Midbrain (tissue), 1 donor: ENCODE measurements at places on chromosomes 11 and 22.

GRCh38 chr22:37218771-37219411, 6.6 kb upstream of the SSTR3 start:
- DNase-seq: no peak

- no peak for DNase-seq
Observed at GRCh38 chr11:112320668-112321067, 60.0 kb upstream of the PLET1 start.

GRCh38 chr11:36672815-36673450, 74.9 kb upstream of the RAG2 start:
- DNase-seq: peak; percentile 55

DNA sequence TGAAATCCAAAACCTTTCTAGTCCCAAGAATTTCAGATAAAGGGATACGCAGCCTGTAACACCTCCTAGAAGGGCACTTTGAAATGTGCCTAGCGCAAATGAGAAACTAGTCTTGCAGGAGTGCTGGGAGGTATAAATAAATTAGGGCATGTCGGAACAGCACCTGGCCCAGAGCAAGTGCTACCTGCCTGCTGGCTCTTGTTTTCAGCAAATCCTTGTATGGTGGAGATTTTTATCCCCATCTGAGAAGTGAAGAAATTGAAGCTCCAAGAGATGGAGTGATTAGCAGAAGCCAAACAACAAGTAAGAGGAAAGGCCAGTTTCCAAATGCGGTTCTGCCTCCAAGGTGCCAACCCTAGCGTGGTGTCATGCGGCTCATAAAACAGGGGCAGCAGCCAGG, 36.7 kb upstream of the TFIP11 start:
- DNase-seq: no peak

DNA sequence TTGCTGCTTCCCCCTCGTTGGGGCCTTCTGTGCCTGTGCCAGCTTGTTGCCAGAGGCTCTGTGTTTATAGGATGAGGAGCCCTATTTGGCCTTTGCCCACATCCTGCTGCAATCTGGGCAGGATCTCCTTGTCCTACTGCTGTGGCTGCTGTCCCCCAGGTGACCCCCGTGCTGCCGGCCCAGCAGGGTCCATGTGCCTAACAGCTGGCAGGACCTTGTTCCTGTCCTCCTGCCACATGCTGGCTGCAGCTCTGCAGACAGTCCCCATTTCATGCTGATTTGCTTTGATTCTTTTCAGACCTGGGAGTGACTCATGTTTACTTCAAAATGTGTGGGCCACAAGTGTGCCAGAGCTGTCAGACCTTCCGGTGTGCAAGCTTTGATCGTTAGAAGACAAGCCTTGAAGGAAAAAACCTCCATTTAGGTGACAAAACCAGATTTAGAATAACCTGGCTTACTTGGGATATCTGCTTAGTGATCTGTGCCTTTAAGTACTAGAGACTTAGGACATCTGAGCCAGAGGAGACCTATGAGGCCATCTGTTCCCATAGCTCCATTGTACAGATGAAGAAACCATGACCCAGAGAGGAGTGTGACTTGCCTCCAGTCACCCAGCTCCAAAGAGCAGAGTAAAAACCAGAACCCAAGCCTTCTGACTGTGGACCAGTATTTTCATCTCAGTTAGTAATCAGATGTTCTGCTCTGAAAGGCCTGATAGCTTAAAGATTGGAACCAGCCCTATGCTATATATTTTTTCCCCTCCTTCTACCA, 11.1 kb downstream of the NAV2 start:
- DNase-seq: no peak
